ENCODE measurements at places on chromosomes 4 and X. TPM values are rescaled to one million over a fixed set of nuclear protein-coding genes. Genes with fewer than 3 reads are reported as not detected.
A peak's percentile ranks its signal among the peaks of the same experiment; 100 is the strongest.

Gene TEC
- total RNA-seq: 0.35 TPM

Gene ELOVL6
- 11.0 TPM for total RNA-seq

Gene MAGEE2
- total RNA-seq: not detected

Gene MTNR1A
- 0.44 TPM for total RNA-seq

GRCh38 chrX:71917621-71918343 lies 7.1 kb downstream of the NHSL2 start:
- DNase-seq: no peak

DNA sequence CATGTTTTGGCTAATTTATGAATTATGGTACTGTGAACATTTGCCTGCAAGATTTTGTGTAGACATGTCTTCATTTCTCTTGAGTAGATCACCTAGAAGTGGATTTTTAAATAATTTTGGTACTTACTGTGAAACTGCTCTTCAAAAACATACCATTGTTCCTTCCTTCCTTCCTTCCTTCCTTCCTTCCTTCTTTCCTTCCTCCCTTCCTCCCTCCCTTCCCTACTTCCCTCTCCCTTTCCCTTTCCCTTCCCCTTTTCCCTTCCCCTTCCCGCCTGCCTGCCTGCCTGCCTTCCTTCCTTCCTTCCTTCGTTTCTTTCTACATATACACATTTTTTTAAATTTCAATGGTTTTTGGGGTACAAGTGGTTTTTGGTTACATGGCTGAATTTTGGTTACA lies 63.4 kb downstream of the HTT start:
- DNase-seq: no peak

GRCh38 chr4:92047209-92047875 lies 256.4 kb upstream of the GRID2 start:
- no peak for DNase-seq

DNA sequence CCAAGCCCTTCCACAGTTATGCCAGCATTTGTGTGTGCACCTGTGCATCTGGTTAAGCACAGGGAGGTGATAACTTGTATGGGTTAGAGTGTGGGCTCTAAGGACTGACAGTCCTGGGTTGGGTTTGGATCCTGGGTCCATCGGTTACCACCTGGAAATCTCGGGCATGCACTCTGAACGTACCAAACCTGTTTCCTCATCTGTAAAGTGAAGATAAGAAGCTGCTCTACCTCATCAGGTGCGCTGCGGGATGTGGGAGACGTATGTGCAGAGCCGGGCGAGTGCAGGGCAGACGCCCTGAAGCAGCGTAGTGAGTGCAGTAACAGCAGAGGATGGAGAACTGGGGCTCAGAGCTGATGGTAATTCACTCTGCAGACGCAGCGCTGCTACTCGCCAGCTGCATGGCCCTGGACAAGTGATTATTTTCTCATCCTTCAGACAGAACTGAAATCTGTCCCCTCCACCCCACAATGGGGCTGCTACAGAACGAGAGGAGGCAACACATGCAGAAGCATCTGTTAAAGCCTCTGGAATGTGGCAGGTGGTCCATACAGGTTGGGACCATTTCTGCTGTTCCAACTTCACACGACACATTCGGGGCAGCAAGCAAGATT lies 64.4 kb downstream of the HADH start:
- no peak for DNase-seq

DNA sequence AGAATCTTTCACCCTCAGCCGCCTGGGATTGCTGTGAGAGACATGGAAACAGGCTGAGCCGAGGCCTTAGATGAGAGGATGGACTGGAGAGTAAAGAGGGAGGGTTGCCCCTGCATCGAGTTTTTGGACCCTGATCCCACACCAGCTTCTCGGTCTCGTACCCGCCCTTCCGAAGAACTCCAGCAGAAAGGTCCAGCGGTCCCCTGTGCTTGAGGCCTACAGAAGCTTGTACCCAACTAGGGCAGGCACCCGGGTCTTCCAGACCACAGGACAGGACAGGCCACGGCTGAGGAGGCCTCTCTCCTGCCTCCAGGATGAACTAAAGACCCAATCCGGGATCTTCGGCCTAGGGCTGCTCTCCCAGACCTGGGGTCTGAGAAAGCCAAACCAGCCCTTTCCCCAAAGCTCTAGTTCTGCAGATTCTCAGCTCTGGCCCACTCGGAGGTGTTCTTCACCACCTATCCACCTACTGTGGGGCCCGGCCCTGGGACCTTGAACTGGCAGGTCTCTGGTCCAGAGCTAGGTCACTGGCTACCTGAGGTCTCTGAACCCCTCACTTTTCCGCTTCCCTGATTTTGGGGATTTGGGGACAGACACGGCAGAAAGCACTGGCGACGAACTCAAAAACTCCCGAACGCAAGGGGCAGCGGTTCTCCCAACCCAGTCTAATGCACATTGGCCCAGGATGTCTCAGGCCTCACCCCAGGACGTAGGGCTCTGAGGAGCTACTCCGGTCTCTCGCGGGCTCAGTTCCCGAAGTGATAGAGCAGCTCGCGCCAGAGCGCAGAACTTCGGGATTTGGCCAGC lies 1.1 kb downstream of the NKX3-2 start:
- no peak for DNase-seq

DNA sequence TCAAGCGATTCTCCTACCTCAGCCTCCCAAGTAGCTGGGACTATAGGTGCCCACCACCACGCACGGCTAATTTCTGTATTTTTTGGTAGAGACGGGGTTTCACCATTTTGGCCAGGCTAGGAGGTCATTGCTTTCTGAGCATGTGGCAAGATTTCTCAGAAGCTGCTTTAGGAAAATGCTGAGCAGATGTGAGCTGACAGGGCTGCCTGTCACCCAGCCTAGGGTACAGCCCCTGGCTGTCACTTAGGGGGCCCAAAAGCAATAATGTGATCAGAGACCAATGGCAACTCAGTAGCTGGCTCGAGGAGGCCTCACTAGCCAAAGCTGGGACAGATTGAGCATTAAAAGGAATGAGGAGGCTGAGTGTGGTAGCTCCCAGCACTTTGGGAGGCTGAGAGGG lies 64.8 kb downstream of the TNIP2 start:
- DNase-seq: no peak

GRCh38 chrX:49204709-49205108 lies 4.7 kb upstream of the SYP start:
- peak; percentile 13 for DNase-seq

Measured in chondrocyte (in vitro differentiated cells).